ENCODE measurements at places on chromosomes 2 and 18. TPM values are rescaled to one million over a fixed set of nuclear protein-coding genes. Genes with fewer than 3 reads are reported as not detected.
A peak's percentile ranks its signal among the peaks of the same experiment; 100 is the strongest.

DNA sequence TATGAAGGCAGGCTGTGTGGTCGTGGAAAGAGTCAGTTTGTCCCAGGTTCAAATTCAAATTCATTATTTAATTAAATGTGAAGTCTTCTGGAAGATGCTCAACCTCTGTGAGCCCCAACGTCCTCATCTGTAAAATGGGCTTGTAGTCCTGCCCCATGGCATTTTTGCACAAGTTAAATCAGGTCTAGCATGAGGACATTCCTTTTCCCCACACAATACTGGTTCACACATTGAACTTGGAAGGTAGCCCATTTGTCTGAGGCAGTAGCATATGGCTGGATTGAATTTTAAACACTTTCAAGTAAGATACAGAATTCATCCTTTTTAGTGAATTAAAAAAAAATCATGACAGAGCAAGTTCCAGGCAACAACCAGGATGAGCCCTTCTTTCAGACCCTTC lies 665.4 kb upstream of the HS6ST1 start:
- no peak for DNase-seq

DNA sequence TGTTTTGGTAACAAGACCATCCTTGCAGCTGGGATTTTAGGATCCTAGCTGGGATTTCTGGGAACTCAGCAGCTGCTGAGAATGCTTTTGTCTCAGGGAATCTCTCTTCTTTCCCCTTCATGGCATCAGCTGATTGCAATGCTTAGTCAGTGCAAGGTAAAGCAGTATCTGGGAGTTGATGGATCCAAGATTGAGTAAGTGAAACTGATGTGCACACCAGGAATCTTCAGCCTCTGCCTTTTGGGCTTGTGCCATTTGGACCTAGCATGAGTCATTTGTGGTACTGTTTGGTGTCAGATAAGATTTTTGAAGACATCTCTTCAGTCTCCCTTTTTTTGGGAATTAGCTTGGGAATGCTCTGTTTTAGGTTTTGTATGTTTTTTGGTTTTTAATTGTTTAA lies 363.3 kb upstream of the TFPI start:
- DNase-seq, result no peak

DNA sequence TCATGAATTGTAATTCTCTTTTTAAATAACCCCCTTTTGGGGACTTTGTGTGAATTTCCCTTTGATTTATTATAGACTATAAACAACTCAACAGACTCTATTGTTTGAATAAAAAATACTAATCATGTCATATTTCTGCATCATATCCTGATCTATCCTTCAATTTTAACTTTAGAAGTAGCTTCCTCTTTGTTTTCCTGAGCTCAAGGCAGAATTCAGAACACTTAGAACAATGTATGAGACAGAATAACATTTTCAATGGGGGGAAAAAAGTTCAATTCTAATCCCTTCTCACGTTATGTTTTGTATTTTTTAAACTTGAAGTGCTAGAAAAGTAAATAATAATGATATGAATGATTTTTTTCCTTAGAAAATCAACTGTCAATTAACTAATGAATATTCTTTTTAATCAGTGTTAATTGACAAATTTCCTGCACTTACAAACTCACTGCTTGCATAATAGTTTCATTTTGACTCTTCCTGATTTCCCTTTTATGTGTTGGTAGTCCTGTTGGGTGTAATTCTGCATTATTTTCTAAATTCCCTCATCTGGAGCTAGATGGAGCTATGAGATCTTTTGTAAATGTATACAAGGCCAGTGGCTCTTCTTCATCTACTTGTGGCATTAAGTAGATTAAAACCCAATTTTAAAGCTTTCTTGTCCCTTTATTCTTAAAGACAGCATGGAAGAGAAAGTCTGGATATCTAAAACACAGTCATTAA lies 326.1 kb downstream of the PARD3B start:
- peak; percentile 40 for DNase-seq

DNA sequence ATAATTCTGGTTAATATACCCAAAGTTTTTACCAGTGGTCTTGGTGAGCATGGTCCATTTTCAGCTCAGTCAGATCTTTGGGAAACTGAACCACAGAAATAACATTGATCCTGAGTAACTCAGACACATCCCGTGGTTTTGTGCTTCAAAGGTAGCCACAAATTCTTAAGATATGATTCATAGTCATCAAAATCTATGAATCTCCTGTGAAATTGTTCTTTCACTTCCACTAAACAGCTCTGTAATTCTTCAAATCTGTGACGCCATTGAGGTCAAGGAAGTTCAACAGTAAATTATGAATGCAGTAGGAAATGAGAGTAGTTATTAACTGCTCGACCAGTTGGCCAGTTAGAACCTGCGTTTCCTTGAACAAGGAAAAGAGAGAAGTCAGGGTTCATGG lies 147.3 kb downstream of the IRS1 start:
- DNase-seq, result peak; percentile 85

DNA sequence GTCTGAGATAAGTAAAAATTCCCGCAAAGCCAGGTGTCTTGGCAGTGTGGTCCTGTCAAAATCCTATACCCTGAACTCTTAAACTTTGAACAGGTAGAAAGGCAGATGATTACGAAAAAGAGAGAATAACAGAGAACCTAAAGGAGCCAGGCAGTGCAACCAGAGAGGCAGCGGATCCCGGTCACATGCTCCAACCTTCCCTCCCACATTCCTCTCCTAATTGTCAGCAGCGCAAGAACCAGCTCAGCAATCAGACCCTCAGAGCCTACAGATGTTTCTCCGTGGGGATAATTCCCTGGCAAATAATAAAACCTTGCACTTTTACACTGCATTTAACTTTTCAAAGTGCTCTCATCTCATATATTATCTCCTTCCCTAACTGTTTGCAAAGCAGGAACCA lies 124.8 kb downstream of the EPHA4 start:
- no peak for DNase-seq

Gene SPATA3
- not detected for total RNA-seq

DNA sequence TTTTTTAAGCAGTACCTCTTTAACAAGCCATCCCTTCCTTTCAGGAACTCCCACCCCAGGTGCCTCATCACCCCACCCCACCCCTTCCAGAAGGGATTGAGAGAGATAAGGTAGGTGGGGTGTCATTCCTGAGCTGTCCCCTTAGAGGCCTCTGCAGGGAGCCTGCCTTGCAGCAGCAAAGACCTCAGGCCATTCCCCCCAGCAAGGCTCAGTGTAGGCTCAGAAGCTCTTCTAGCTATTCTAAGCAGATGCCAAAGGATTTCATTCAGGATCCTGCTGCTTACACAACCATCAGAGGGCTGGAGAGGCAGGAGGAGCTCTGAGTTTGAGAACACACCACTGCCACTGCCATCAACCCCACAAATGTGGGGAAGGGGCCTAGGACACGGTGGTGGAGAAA lies 5.8 kb upstream of the FIGLA start:
- DNase-seq, result no peak

DNA sequence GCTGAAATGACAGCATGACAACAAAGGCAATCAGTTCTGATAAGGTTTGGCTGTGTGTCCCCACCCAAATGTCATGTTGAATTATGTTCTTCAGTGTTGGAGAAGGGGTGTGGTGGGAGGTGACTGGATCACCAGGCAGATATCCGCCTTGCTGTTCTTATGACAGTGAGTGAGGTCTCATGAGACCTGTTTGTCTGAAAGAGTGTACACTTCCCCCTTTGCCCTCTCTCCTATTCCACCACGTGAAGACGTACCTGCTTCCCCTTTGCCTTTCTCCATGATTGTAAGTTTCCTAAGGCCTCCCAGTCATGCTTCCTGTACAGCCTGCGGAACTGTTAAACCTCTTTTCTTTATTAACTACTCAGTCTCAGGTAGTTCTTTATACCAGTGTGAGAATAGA lies 553.0 kb downstream of the DCDC2C start:
- DNase-seq, result no peak

DNA sequence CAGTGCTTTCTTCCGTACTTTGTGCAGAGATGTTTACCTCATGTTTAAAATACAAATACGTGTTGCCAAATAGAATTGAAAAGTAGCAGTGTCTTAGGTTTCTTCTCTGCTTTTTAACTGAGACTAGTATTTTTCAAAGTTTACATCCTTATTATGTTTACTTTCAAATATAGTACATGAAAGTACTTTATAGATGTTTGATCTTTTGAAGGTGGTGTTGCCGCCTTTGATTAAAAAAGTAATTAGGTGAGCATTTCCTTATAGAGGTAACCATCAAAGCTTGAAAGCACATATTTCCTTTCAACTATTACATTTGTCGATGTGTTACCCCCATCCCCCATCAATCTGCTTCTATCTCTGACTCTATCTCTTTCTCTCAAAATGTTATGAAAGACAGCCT lies 87.0 kb downstream of the CERS6 start:
- no peak for DNase-seq

DNA sequence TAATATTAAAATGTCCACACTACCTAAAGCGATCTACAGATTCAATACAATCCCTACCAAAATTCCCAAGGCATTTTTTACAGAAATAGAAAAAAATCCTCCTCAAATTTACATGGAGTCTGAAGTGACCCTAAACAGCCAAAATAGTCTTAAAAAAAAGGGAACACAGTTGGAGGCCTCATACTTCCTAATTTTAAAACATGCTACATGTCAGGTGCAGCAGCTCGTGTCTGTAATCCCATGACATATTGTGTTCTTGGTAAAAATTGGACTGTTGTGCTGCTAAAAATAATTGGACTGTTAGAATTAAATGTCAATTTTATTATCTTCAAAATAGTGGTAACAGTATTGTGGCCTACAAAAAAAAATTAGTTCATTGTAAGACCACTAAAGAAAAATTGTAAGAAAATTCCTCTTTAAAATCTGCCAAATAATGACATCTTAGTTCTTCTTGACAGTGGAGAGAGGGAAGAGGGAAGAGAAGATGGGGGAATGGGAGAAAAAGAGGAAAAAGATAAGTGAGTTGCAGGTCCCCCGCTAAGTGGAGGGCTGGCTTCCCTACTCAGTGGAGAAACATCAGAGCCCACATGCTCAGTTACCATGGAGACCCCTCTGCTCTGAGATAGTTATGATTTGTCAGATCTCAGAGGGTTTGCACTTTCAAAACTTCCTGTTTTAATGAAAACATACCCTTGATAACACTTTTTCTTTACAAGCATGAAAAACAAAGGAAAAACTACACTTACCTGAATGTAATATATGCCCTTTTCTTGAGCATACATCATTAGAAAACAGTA lies 46.5 kb downstream of the UNC50 start:
- no peak for DNase-seq

GRCh38 chr2:109615637-109616144 lies 1.5 kb downstream of the SOWAHC start:
- DNase-seq, result no peak

DNA sequence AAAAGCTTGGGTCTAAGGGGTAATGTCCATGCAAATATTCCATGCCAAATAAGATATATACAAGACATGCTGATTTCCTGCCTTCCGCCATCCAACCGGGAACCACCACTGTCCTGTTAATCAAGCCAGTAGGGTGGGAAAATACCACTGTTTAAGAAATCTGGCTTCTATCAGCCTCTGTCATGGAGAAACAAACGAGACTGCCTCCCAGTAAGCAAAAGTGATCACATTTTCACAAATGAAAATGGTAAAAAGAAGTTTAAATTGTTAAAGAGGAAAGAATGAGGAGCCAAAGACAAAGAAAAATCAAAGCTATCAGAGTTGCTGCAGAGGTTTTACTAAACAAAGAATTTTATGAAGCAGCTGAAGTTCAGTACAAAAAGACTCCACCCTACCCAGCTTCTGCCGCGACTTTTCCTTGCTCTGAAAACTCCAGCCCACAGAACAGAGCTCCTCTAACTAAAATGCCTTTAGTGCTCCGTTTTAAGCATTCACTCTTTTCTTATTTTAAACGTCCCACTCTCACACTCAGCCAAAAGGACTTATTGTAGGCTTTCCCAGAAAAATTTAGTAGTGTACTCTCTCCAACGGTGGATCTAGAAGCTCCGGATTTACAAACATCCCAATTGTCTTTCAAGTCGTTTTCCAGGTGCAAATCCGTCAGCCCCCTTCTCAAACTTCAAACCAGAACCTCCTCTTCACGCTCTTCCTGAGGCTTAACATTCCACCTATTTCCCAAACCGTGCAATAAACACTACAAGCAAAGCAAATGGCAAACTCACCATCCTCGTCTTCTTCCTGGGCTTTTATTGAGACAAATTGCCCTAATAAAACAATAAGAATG lies 613 bp downstream of the COL5A2 start:
- DNase-seq, result peak; percentile 55

DNA sequence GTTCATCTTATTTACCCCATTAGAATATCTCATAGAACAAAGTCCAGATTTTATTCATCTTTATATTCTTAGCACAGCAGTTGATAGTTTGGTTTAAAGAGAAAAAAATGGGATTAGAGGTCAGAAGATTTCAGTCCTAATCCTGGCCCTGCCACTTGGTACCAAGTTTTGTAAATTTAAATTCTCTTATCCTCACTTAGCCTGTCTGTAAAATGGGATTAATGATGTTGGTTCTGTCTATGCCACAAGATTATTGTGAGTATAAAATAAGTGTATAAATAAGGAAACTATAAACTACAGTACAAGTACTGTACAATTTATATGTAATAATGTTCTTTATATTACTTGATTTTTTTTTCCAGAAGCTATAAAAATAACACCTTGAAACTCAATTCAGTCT lies 17.1 kb upstream of the DRC1 start:
- no peak for DNase-seq

GRCh38 chr2:68594041-68594440 lies 49.3 kb upstream of the PROKR1 start:
- DNase-seq, result no peak

GRCh38 chr18:62412231-62412979 lies 87.3 kb downstream of the TNFRSF11A start:
- DNase-seq, result no peak

DNA sequence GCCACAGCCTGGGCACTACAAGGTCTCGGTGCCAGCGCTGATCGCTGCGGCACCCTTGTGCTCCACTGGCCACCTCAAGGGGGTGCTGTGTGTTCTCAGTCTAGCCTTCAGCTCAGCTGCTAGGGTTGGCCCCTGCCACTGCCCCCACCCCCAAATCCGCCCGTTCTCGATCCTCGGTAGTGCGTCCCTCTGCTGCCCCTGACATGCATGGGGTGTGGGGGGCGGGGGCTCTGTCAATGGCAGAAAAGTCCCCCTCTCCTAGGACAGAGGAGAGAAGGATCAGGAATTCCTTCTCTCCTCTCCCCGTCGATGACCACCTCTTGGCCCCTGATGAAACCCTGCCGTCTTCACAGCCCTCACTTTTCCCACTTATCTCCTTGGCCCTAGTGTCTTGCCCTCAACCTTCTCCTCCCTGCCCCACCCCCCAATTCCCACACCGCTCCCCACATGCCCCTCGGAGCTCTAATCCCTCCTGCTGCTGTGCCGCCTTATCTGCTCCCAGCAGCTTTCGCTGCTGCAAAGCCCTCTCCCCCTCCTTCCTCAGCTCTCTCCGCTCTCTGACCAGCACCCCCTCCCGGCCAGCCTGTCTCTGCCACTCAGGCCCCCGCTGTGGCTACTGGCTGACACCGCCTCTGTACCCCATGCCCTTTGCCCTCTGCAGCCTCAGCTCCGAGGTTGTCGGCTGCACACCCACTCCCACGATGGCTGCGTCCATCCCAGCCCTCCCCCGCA lies 4.3 kb upstream of the ASIC4 start:
- DNase-seq, result peak; percentile 56

GRCh38 chr2:127108090-127108523 lies 1.2 kb upstream of the BIN1 start:
- no peak for DNase-seq

- peak; percentile 21 for DNase-seq
Measured at GRCh38 chr2:42328148-42328833, 32.7 kb downstream of the COX7A2L start.

- no peak for DNase-seq
Measured at GRCh38 chr2:15311201-15311907, 249.8 kb downstream of the NBAS start.

GRCh38 chr18:62586781-62587487 lies 64.1 kb downstream of the ZCCHC2 start:
- no peak for DNase-seq

Gene PEX13
- total RNA-seq, result 43.3 TPM
